ENCODE measurements at places on chromosomes 4 and X.

DNA sequence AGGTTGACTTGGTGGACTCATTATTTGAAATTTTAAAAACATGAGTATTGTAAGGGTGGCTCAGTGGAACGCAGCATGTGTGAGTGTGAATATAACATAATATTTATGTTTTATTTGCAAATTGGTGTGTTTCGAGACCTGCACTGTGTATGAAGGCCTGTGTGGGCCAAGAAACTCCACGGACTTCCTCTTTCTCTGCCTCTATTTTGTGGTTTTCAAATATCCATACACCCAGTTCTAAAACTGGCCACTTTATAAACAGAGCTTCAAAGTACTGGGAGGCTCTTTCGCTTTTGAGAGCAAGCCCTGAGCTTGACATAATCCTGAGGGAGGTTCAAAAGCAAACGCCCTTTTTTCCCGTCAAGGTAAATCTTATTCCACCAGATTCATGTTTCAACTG lies 187.7 kb downstream of the GPAT3 start:
- DNase-seq = no peak

DNA sequence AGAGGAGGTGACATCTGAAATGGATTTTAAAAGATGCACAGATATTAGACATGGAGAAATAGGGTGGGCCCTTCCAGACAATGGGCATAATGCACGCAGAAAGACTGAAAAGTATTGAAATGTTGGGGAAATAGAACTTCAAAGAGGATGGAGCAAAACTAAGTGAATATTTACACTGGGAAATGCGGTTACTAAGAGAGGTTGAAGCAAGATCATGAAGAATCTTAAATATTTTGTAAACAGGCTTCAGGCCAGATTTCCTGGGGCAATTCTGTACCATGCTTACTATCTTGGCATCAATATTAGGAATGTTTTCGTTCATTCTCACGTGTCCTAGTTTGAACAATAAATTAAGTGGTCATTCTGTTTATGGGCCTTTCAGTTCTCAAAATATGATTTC lies 216.3 kb downstream of the ADAMTS3 start:
- DNase-seq = peak; percentile 45

DNA sequence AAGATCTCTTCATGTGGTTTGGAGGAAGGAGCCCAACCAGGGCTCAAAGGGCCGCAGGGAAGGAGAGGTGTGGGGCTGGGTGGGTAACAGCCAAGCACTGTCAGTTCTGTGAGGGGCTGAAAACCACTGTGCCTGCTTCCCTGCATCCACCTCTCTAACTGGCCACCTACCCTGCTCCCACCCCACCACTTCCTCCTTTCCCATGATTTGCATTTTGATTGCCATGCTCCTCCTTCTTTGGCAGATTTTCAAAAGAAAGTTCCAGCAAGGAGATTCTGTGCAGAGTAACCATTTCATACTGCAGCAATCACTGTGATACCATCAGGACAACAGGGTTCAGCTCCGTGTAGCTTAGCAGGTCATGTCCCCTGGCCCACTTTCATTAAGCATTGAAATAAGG lies 1.8 kb downstream of the ZNF674 start:
- DNase-seq = no peak

GRCh38 chr4:83267121-83267829 lies 17.3 kb downstream of the COQ2 start:
- DNase-seq = peak; percentile 77

GRCh38 chrX:150983521-150984168 lies 510 bp downstream of the HMGB3 start:
- DNase-seq = no peak

Data from renal cortical epithelial cell (primary cell).